ENCODE measurements at places on chromosomes 5 and 9. TPM values are rescaled to one million over a fixed set of nuclear protein-coding genes. Genes with fewer than 3 reads are reported as not detected.
A peak's percentile ranks its signal among the peaks of the same experiment; 100 is the strongest.

GRCh38 chr5:61609840-61610677 lies 278.0 kb downstream of the ZSWIM6 start:
- no peaks in the 10 kb centered on the region for H3K36me3 ChIP-seq
- DNase-seq = no peak
- no peaks in the 10 kb centered on the region for H3K27me3 ChIP-seq
- H3K4me1 ChIP-seq = no peaks in the 10 kb centered on the region
- H3K27ac ChIP-seq = no peak overlapping the region
- H3K4me3 ChIP-seq = no peak overlapping the region

DNA sequence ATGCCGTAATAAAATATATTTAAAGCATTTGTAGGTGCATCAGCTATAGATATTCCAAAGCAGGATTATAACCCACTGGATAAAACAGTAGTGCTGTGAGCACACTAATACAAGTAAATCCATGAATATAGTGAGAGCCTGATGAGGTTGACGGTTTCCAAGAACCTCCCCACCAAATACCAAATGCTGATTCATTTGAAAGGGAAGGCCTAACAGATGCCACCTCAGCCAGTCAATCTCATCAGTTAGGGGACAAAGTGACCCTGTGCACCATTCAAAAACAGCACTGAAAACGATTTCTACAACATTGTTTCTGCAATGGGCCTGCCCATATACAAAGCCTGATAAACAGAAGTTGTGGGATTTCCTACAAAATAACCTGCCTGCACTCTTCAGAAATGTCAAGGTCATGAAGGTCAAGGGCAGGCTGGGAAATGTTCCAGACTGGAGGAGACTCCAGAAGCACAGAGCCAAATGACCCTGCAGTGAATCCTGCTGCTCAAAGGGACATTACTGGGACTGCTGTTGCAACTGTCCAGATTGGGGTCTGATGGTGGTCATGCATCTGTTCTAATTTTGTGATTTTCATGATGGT lies 69.6 kb downstream of the ROR2 start:
- no peak overlapping the region for H3K4me3 ChIP-seq
- no peak for DNase-seq
- H3K36me3 ChIP-seq = peaks cover 6% of the 10 kb centered on the region

GRCh38 chr5:270340-270739 lies 1.1 kb upstream of the PDCD6 start:
- H3K36me3 ChIP-seq = peaks cover 27% of the 10 kb centered on the region
- peak overlapping the region; percentile 95 for H3K27ac ChIP-seq
- peak overlapping the region; percentile 100 for H3K4me3 ChIP-seq
- DNase-seq = no peak
- H3K4me1 ChIP-seq = peaks cover 12% of the 10 kb centered on the region

DNA sequence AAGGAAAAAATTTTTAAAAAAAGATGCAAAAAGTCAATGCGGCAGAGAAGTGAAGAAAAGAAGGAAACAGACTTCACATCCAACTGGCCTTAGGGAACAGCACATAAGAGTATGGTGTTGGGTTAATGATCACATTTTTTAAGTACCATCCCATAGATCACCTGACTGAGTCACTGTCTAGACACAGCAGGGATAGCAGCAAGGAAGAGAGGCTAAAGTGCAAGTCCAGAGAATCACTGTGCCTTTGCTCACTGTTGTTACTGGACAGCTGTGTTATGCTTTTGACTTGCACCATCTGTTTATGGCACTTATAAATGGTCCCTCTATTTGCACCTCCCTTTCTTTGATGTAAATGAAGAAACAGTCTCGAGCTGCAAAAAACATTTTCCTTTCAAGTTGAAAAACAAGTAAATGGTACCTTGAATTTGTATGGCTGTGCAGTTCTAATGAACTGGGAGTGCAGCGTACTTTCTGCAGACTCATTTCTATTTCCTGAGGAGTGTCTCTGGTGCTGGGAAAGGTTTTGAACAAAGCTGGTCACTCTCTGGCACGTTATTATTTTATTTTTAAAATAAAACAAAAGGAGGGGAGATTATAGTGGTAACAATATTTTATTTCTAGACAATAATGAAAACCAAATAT lies 84.2 kb downstream of the TRPM6 start:
- H3K27me3 ChIP-seq = no peaks in the 10 kb centered on the region
- no peaks in the 10 kb centered on the region for H3K4me1 ChIP-seq
- H3K36me3 ChIP-seq = no peaks in the 10 kb centered on the region
- DNase-seq = no peak
- no peak overlapping the region for H3K4me3 ChIP-seq

DNA sequence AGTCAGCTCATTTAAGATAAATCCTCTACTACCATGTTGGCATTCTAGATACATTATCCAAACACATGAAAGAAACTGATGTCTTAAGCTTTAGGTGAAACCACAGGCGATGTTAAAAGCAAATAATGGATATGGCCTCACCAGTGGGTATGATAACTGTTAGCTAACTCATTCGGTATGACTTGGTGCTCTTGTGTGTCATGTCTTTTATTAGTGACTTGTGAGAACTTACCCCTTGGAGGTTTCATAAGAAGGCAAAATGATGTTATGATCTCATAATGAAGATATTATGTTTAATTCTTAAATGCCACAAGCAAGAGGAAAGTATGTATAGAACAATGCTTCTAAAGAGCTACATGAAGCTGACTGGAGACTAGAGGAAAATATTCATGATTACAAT lies 1227.0 kb downstream of the EFNA5 start:
- H3K27ac ChIP-seq = no peak overlapping the region
- H3K27me3 ChIP-seq = no peaks in the 10 kb centered on the region
- no peak overlapping the region for H3K4me3 ChIP-seq
- H3K36me3 ChIP-seq = no peaks in the 10 kb centered on the region

DNA sequence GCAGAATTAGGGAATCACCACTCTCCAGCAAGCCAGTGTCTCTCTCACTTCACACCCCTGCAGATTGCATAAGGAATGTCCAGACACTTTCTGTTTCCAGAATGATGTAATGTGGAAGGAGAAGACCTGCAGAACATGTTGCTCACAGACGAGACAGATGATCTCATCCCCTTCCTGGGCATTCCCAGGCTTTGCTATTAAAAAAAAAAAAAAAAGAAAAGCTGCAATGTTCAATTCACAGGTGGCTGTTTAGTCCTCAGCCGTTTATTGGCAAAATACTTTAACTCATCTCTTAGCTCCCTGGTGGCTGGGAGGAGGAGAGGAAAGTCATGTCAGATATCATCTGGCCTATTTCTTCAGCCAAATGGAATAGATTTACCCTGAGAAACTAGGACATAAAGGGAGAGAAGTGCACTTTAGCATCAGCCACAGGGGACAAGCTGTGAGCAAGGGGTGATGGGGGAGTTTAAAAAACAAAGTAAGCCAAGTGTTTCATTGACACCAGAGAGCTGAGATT lies 95.9 kb upstream of the TNC start:
- H3K4me3 ChIP-seq = no peak overlapping the region
- no peaks in the 10 kb centered on the region for H3K27me3 ChIP-seq
- H3K4me1 ChIP-seq = peaks cover 20% of the 10 kb centered on the region
- peak; percentile 78 for DNase-seq

GRCh38 chr5:173891308-173892116 lies 3.4 kb downstream of the CPEB4 start:
- H3K27me3 ChIP-seq = no peaks in the 10 kb centered on the region
- peak overlapping the region; percentile 97 for H3K4me3 ChIP-seq
- no peaks in the 10 kb centered on the region for H3K36me3 ChIP-seq
- DNase-seq = no peak
- peak overlapping the region; percentile 82 for H3K27ac ChIP-seq

- H3K27ac ChIP-seq = no peak overlapping the region
- no peak overlapping the region for H3K4me3 ChIP-seq
- H3K36me3 ChIP-seq = no peaks in the 10 kb centered on the region
- no peaks in the 10 kb centered on the region for H3K27me3 ChIP-seq
- DNase-seq = no peak
These were observed 88.7 kb upstream of the CDH6 start for GRCh38 chr5:31104775-31105174.

DNA sequence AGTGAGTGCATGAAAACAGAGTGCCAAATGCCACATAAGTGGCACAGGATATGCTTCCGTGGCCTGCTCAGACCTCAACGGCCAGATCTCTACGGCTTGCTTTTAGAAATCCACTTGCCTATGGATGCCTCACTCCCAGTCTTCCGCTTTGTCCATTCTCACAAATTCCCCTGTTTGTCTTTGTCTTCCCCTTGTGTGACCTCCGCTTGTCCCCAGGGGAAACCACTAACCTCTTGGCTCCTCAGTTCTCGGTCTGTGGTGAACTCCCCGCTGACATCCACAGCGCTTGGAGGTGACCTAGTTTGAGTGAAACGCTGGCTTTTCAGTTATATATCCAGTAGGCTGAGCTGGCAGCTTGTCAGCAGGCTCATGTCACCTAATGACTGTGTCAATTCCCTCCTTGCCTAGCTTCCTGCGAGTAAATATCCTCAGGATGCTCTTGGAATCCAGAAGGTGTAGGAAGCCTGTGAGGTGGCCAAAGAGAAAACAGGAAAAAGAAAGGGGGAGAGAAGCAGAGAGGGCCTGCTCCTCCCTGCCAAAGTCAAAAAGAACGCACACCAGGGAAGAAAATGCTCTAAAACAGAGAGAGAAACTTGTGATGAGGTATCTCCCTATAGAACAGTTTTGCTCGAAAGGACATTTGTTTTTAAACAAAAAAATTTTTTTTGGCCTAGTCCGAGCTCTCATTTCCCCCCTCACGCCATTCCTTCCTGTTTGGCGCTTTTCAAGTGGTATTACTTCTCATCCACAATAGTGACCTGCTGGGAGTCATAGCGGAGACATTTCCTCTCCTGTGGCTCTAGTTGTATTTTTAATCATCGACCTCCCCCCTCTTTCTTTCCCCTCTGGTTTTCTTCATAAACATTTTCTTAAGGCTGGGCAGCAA lies 101.6 kb upstream of the SPRY4 start:
- no peaks in the 10 kb centered on the region for H3K36me3 ChIP-seq
- no peak overlapping the region for H3K4me3 ChIP-seq
- H3K27ac ChIP-seq = peak overlapping the region; percentile 65
- peak; percentile 80 for DNase-seq

DNA sequence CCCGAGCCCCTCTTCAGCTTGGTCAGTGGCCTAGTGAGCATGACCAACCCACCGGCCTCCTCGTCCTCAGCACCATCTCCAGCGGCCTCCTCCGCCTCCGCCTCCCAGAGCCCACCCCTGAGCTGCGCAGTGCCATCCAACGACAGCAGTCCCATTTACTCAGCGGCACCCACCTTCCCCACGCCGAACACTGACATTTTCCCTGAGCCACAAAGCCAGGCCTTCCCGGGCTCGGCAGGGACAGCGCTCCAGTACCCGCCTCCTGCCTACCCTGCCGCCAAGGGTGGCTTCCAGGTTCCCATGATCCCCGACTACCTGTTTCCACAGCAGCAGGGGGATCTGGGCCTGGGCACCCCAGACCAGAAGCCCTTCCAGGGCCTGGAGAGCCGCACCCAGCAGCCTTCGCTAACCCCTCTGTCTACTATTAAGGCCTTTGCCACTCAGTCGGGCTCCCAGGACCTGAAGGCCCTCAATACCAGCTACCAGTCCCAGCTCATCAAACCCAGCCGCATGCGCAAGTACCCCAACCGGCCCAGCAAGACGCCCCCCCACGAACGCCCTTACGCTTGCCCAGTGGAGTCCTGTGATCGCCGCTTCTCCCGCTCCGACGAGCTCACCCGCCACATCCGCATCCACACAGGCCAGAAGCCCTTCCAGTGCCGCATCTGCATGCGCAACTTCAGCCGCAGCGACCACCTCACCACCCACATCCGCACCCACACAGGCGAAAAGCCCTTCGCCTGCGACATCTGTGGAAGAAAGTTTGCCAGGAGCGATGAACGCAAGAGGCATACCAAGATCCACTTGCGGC lies 1.8 kb downstream of the EGR1 start:
- H3K4me1 ChIP-seq = no peaks in the 10 kb centered on the region
- no peak for DNase-seq

- H3K4me1 ChIP-seq = no peaks in the 10 kb centered on the region
- no peaks in the 10 kb centered on the region for H3K27me3 ChIP-seq
- DNase-seq = no peak
These were observed 16.0 kb downstream of the TMEM174 start for GRCh38 chr5:73188764-73189531.

GRCh38 chr5:39448506-39449128 lies 23.8 kb upstream of the DAB2 start:
- peaks cover 6% of the 10 kb centered on the region for H3K4me1 ChIP-seq
- H3K27ac ChIP-seq = no peak overlapping the region
- H3K4me3 ChIP-seq = no peak overlapping the region

- DNase-seq = no peak
- H3K27ac ChIP-seq = no peak overlapping the region
- H3K36me3 ChIP-seq = no peaks in the 10 kb centered on the region
- H3K4me1 ChIP-seq = peaks cover 18% of the 10 kb centered on the region
These were observed 57.8 kb downstream of the NRG2 start for GRCh38 chr5:139985290-139985689.

GRCh38 chr5:138033907-138034306 lies 1.0 kb upstream of the FAM13B start:
- peaks cover 38% of the 10 kb centered on the region for H3K4me1 ChIP-seq
- H3K27ac ChIP-seq = peak overlapping the region; percentile 98
- H3K27me3 ChIP-seq = no peaks in the 10 kb centered on the region

DNA sequence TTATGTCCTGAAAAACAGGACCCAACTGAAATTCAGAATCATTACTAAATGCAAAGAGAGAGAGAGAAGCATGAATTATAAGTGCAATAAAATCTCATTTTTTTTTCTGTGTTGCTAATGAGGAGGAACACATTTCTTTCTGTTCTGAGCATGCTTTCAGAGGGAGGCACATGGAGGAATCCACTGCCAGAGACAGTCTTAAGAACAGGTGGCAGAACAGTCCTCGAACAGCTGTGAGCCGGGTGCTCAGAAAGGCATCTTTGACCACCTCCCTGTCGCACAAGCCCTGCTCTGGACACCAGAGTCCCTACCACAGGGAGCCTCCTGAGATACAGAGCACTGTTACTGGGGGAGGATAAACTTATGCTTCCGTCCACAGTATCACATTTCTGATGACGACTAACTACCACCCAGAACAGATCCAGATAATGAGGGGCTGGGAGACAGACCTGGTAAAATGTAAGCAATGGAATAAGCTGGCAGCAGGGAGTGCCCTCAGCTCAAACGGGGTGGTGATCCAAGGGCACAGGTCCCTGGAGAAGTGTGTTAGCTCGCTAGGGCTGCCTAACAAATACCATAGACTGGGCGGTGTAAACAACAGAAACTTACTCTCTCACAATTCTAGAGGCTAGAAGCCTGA lies 134.0 kb downstream of the SLC1A3 start:
- no peaks in the 10 kb centered on the region for H3K36me3 ChIP-seq
- H3K27me3 ChIP-seq = peaks cover 8% of the 10 kb centered on the region
- peaks cover 13% of the 10 kb centered on the region for H3K4me1 ChIP-seq
- H3K27ac ChIP-seq = no peak overlapping the region
- DNase-seq = no peak

GRCh38 chr9:129752900-129753729 lies at the start of gene PTGES:
Gene PTGES (minus strand): TSS chr9:129753042. CDS start chr9:129753012, 30 bp downstream.
- H3K36me3 ChIP-seq = no peaks in the 10 kb centered on the region
- peaks cover 6% of the 10 kb centered on the region for H3K27me3 ChIP-seq
- DNase-seq = peak; percentile 89
- peaks cover 18% of the 10 kb centered on the region for H3K4me1 ChIP-seq
- H3K27ac ChIP-seq = peak within 1 kb of the TSS; percentile 9

GRCh38 chr9:1073497-1073896 lies 23.3 kb downstream of the DMRT2 start:
- H3K4me1 ChIP-seq = no peaks in the 10 kb centered on the region
- H3K27me3 ChIP-seq = no peaks in the 10 kb centered on the region
- H3K27ac ChIP-seq = no peak overlapping the region

The SLC36A2 gene
- not detected for polyA plus RNA-seq

The RMRP gene
- 480 TPM for polyA plus RNA-seq

The NR5A1 gene
- not detected for polyA plus RNA-seq

The HAVCR2 gene
- 6.4 TPM for polyA plus RNA-seq

The TRMO gene
- 15.5 TPM for polyA plus RNA-seq

The CRHBP gene
- polyA plus RNA-seq = 0.92 TPM

The KLF4 gene
- polyA plus RNA-seq = 392 TPM

Data from sigmoid colon (tissue), 7 donors.